ENCODE measurements at places on chromosomes 2 and 18.

GRCh38 chr18:24987303-24988252 is 364.4 kb downstream of the ZNF521 start:
- DNase-seq: no peak

DNA sequence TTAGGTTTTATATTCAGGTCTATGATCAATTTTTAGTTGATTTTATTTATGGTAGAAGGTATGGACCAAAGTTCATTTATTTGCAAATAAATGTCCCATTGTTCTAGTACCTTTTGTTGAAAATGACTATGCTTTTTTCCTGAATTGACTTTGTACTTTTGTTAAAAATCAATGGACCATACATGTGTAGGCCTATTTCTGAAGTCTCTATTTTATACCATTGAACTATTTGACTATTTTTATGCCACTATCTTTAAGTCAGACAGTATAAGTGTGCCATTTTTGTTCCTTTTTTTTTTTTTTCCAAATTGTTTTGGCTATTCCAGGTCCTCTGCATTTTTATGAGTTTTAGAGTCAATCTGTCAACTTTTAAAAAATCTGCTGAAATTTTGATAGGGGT is 73.6 kb upstream of the UGP2 start:
- DNase-seq: no peak

DNA sequence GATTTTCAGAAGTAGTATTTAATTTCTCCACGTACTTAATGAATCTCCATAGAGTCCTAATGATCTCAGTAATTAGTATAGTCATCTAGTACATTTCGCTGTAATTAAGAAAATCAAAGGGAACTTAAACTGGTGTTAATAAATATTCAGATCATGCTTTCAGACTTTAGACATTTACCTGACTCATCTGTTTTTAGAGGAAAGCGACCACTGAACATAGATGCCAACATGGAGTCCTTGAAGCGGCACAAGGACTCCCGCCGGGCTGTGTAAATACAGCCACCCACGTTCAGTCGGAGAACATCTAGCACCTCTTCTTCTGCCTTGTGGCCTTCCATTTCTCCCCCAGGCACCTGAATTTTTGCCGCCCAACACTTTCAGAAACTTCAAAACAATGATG is 3.2 kb downstream of the KCTD18 start:
- no peak for DNase-seq

DNA sequence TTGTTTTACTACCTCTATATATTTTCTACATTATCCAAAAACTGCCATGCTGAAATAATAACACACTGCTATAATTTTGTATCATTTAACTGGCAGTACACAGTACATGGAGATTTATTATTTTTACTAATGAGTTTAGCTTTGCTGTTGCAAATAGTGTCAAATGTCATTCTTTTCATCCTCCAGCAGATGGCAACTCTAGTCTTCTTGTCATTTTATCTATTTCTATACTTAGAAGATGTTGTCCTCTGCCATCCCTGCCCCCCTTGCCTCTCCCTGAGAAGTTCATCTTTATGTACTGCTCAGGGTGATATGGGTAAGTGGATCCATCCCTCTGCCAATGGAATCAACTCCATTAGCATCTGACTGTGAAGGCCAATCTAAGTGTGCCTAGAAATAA is 21.7 kb upstream of the LRRTM1 start:
- no peak for DNase-seq

GRCh38 chr2:31078011-31078410 is 60.2 kb downstream of the GALNT14 start:
- no peak for DNase-seq

All from CD4-positive, alpha-beta T cell treated with Interleukin-17A for 4 hours (primary cell).